ENCODE measurements at places on chromosomes 3 and 15.

GRCh38 chr3:111369958-111370357 is 172.0 kb upstream of the CD96 start:
- no peak for DNase-seq

DNA sequence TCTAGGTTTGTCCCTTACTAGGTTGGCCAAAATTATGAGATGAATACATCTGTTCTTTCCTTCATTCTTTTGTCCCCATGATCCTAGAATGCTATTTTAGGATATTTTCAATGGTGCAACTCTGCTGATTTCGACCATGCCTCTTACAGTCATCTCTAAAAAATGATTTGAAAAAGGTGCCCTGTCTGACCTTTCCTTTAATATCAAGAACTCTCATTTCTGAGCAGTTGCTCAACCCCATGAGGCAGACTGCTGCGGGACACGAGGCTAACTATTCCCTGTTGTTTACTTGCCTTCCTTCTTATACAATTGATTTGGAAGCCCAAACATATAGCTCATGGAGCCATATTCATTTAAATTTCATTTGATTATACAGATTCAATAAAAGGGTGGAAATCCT is 14.6 kb downstream of the PLSCR2 start:
- no peak for DNase-seq

DNA sequence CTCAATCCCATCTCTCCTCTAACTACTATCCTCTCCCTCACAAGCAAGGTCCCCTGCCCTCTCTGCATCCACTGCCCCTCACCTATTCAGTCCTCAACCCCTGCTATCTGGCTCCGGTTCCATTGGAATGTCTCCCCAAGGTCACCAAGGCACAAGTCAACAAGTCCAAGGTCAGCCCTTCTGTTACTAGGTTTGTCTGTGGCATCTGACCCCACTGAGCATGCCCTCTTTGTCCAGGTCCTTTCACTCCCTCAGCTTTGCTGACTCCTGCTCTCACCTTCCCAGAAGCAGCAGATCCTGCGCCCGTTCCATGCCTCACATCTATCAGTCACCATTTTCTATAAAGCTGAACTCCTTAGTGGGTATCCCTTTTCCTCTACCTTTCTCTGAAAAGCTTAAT is 8.3 kb upstream of the SEMA7A start:
- no peak for DNase-seq

GRCh38 chr15:69126054-69126469 is 34.4 kb upstream of the GLCE start:
- DNase-seq = no peak

GRCh38 chr3:141981084-141981483 is 104.6 kb downstream of the ATP1B3 start:
- DNase-seq = no peak

DNA sequence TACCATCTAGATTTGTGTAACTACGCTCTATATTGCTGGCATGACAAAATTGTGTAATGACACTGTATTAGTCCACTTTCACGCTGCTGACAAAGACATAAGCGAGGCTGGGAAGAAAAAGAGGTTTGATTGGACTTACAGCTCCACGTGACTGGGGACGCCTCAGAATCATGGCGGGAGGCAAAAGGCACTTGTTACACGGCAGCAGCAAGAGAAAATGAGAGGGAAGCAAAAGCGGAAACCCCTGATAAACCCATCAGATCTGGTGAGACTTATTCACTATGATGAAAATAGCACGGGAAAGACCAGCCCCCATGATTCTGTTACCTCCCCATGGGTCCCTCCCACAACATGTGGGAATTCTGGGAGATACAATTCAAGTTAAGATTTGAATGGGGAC is 905.7 kb downstream of the DIPK2A start:
- no peak for DNase-seq

DNA sequence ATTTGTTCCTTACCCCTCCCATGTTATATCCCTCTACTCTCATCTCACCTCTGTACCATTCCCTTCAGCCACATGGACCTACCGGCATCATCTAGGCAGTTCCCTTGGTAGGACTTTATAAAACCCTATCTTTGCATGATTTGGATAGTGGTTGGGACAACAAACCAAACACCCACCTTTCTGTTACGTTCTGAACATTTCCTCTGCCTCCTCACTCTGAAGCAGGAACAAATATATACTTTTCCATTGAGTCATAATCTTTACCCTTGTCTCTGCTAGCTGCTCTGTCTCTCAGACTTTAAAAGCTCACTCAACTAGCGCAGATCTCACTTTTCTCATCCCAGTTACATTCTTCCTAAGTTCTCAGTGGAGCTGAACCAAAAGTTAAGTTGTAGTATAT is 17.8 kb downstream of the UBXN7 start:
- no peak for DNase-seq

DNA sequence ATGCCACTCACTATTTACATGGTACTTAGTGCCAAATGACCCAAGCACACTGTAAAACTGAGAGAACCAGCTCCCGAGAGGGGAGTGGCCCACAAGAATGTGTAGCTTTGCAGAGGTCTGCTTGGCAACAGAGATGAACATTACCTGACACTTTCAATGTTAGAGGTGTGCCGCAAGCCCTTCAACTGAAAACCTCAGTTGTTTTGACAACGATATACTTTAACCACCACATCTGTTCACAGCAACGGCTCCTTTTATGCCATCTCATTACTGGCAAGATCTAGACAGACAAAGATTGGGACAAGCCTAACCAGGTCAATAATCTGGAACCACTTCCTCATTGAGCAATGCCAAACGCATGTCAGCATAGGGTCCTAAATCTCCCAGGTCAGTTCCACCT is 23.7 kb downstream of the NEK10 start:
- no peak for DNase-seq

GRCh38 chr15:30033763-30034162 is 49.0 kb upstream of the GOLGA8J start:
- no peak for DNase-seq

DNA sequence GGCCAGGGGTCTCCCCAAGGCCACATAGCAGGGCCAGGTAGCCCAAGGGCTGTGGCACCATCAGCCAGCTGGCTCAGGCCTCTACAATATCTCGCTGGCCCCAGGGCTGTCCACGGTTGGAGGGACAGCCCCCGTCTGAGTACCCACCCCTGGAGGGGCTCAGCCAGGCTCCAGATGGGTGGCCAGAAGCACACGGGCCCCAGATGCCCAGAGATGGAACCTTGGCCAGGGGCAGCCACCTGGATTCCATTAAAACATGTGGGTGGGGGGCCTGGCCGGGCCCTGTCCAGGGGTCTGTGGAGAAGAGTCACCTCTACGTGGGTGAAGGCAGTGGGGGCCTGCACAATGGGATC is 8.4 kb downstream of the CSPG4 start:
- DNase-seq = no peak

GRCh38 chr15:36951731-36952247 is 148.6 kb downstream of the MEIS2 start:
- no peak for DNase-seq

GRCh38 chr3:186185194-186185787 is 76.4 kb upstream of the ETV5 start:
- DNase-seq = no peak

DNA sequence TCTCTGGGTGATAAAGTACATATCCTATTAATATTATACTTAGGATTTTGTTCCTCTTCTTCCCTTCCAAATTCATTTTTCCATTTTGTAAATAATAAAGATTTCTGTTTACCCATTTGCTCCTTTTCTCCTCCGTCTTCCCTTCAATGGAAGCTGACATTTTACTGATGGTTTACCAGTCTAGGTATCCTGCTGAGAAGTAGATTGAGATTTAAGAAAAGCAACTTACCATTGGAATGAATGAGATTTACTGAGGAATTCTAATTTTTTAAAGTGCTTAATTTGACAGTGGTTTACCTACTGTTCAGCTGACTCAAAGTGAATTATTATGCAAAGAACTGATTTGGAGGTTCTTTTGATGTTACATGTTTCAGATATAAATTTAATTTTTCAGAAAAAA is 2.4 kb downstream of the C15orf61 start:
- DNase-seq = no peak

DNA sequence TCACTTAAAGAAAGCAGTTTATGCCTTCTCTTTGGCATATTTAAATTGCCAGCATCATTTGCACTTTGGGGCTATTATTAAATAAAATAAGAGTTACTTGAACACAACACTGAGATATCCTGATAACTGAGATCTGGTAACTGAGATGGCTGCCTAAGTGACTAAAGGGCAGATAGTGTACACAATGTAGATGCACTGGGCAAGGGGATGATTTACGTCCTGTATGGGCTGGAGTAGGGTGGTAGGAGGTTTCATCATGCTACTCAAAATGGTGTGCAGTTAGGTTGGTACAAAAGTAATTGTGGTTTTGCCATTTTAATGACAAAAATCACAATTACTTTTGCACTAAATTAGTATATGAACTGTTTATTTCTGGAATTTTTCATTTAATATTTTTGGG is 196.1 kb downstream of the UBE2E2 start:
- DNase-seq = no peak

GRCh38 chr3:179865861-179866505 is 170.8 kb downstream of the PEX5L start:
- DNase-seq = no peak

GRCh38 chr3:66377800-66378199 is 123.0 kb downstream of the LRIG1 start:
- DNase-seq = no peak

GRCh38 chr3:117161816-117162215 is 452.2 kb downstream of the TUSC7 start:
- DNase-seq = no peak
